GM12864 (cell line): ENCODE measurements at places on chromosomes 2 and 18.

DNA sequence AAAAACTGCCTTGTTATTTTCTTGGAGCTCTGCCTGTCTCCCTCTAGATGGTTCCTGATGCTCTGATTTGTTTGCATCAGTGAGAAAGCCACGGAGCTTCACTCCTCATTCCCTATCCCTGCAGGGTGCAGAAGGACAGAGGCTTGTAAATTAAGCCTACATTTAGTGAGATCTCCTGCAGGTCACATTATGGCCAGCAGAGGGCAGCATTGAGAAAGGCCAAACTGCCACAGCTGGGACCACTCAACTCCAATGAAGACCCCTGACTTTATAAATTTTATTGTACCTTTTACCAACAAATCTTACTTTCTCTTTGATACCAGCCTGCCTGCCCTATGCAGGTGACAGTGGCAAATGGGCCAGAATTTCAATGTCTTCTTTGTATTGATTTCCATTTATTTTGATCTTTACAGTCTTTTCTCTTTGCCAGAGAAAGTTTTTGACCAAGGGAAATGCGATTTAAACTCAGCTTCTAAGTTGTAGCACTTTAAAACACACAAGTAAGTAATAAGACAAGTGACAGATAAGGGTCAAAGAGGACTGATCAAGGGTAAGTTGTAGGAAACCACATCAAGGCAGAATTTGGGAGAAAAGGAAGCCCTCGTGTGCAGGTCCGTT is 1029.1 kb upstream of the KLHL29 start:
- DNase-seq = no peak

DNA sequence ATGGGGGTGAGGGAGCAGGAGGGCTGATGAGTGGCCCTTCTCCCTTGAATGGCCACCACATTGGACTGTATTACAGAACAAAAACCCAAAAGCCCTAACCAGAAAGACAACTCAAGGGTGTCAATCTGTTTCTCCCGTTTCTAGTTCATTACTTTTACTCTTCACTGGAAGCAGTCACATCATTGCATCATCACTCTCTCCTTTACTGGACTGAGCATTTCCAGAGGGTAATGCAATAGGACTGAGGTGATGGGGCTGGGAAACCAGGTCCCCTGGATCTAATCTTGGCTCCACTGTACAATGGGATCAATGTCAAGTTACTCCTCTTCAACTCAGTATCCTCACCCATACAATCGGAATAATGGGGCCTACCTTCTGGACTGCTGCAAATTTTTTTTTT is 56.1 kb downstream of the BCL2 start:
- DNase-seq = no peak

- DNase-seq = peak; percentile 18
Measured at GRCh38 chr2:24049485-24050021, at the start of gene FKBP1B. TSS of gene FKBP1B (plus strand) at chr2:24049741. CDS start at chr2:24049850, 109 bp downstream.

DNA sequence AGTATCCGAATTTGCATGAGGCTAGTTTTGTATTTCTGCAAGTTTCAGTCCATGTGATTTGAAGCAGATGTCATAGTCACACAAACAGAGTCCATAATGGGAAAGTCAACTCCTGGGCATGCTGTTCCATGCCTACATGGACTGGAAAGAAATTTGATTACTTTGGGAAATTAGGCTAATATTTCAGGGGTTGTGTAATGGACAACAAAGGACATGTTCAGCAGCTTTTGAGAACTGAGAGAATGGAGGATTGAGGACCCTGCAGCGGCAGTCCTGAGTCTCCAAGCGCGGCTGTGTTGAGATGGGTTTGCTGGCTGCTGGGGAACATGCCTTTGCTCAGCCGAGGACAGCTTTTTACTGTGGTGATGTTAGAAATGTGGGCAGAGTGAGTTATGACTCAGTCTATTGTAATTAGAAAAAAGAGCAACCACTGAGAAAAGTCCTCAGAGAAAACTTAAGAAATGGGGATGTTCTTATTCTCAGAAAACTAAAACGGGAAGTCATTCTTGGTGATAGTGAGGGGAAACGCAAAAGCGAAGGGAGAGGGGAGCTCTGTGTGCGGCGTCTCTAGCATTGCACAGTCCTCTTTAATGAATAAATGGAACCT is 149.2 kb downstream of the FAM210A start:
- DNase-seq = peak; percentile 78

- DNase-seq = no peak
Measured at GRCh38 chr2:215904101-215904500, 109.2 kb downstream of the MREG start.

- no peak for DNase-seq
Measured at GRCh38 chr2:172427990-172428831, 825 bp downstream of the ITGA6 start.

GRCh38 chr2:207847807-207848544 is 78.3 kb upstream of the FZD5 start:
- no peak for DNase-seq

DNA sequence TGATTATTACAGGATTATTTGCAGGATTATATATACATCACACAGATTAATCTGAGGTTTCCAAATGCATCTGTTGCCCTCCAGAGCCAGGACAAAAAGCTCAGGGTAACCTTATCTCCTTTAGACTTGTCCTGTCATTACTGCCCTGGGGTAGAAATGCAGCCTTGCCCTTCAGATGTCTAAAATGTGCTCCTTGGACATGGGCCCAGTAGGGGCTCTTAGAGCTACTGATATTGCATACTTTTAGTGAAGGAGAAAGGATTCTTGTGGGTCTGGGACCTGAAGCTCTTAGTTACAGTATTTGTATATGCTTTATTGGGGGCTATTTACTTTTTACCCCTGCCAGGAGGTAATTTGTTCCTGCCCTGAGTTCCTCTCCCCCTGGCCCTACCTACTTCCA is 56.1 kb downstream of the PRKRA start:
- no peak for DNase-seq

GRCh38 chr18:46715062-46715461 is 41.8 kb downstream of the ST8SIA5 start:
- no peak for DNase-seq

- DNase-seq = no peak
Measured at GRCh38 chr2:103435010-103435409, 673.2 kb downstream of the TMEM182 start.

GRCh38 chr2:44974064-44974715 is 32.7 kb downstream of the SIX3 start:
- no peak for DNase-seq

DNA sequence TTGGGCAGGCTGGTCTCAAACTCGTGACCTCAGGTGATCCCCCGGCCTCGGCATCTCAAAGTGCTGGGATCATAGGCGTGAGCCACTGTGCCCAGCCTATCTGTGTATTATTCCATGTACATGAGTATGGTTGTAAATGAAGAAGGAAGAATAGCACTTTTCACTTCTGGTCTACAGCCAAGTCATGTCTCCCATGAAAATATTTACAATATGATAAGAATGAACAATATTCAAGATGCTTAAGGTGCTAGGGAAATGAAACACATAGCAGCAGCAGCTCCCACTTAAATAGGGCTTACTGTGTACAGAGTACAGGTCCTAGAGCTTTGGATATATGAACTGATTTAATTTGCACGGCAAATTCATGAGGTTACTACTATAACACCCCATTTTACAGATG is 70.3 kb upstream of the COL5A2 start:
- DNase-seq = no peak

DNA sequence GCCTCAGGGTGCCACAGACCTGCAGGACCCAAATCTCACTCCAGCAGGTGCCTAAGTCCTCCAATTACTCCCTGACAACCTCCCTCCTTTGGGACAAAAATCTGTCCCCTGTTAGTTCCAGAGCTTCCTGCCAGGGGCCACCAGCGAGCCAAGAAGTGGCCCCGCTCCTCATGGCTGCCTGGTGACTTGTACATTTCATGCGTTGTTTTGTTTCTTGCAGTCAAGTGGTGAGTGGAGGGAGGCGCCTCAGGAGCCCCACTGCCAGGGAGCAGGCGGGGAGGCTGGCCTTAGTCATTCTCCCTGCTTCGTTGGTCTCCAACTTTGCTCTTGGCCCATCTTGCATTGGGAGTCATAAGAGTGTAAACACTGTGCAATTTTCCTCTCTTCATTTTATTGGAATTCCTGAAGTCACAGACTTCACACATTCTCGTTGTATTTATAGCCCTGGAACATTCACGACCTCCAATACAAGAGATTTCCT is 81.3 kb downstream of the KCNF1 start:
- DNase-seq = no peak

- DNase-seq = peak; percentile 57
Measured at GRCh38 chr18:79275992-79276391, 119.7 kb upstream of the NFATC1 start.

- DNase-seq = no peak
Measured at GRCh38 chr18:49625021-49625691, 63.3 kb downstream of the LIPG start.

GRCh38 chr2:43507137-43507536 is 88.7 kb downstream of the THADA start:
- no peak for DNase-seq

GRCh38 chr2:75464348-75464946 is 96.3 kb downstream of the EVA1A start:
- DNase-seq = no peak

- DNase-seq = no peak
Measured at GRCh38 chr2:136060416-136060815, 57.5 kb downstream of the CXCR4 start.

DNA sequence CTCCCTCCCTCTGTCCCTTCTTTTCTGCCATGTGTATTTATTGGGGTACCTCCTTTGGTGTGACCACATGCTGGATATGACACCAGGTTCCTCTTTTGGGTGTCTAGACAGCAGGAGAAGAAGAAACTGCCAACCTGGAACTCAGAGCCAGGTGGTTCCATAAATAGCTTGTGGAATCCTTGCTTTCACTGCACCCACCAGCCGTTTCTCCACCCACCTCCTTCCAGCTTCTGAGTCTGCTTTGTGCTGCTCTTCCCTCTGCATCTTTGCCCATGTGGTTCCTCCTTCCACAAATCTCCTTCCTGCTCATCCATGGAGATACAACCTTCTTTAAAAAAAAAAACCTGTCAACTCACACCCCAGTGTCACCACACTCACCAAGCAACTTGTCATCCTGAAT is 80.2 kb upstream of the SKOR2 start:
- DNase-seq = no peak

DNA sequence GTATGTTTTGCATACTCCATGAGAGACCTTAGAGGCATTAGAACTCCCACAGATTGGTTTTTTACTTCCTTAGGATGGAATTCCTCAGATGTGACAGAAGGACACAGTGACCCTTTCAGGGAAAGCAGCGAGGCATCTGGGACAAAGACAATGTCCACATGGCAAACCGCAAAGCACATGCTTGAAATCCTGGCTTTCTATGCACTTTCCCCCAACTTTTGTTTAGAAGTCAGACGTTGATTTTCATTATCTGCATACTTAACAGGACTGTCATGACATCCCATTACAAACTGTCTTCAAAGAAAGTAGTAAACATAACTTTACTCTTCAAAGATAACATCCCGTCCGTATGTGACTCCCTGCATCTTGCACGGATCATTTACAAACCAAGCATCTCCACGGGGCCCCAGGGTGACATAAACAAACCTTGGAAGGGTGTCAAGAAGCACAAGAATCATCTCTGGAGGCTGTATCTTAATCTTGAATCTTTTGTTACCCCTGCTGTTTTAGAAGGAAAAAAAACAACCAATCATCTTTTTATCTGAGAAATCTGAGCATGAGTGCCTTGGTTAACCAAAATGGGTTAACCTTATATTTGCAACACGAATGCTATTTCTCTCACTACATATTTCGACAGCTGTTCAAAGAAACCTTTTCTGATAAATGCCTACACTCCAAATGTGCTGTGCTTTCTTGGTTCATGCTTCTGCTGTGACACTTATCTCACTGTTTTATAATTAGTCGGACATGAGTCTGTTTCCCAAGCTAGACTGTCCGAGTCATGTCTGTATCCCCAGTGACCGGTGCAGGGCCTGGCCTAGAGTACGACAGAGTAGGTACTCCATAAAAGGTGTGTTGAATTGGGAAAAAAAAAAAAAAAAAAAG is 90.8 kb downstream of the CCBE1 start:
- no peak for DNase-seq

GRCh38 chr2:14816069-14817060 is 183.8 kb downstream of the LRATD1 start:
- DNase-seq = no peak

DNA sequence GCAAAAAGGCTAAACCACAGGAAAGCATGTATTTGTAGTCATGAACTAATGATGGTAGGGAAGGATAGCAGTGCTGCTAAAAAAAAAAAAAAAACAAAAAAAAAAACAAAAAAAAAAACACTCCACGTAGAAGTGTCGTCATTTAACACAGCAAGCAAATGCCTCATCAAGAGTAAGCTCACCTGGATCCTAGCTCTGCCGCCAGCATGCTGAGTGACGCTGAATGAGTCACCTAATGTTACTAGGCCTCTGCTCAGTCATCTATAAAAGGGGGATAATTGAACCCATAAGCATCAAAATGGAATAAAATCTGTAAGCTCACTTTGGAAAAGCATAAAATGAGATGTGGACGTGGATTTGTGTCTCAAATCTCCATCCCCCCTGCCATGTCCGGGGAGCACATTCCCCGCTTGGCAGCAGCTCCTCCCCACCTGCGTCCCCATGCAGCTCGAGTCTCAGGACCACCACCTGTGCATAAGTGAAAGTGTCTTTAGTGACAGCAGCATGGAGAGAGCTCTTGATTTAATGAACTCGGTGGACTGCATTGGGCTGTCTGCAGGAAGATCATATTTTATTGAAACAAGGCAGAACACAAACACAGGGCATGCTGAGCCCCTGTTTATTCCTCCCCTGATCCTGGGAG is 427.5 kb downstream of the LRATD1 start:
- DNase-seq = no peak

- no peak for DNase-seq
Measured at GRCh38 chr2:191038241-191038725, 24.3 kb upstream of the STAT1 start.

DNA sequence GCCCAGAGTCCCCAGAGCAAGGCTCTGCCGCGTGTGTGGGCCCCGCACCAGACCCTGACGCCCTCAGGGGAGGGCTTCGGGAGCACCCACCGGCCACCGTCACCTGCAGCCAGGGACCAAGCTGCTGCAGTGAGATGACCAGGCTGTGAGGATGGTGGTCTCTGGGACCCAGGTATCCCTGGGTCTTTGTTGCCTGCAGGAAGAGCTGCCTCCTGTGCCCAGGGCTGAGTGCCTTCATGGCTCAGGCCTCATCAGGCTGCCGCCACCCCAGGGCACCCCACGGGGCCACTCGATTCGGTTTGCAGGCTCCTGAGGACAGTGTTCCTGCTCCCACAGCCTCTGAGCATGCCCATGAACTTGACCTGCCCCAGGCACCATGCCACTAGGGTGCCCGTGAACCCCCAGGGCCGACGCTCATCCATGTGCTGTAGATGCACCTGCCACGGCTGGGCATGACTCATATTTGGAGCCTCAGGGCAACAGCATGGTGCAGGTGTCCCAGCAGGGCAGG is 109.8 kb downstream of the FAM210A start:
- DNase-seq = no peak

- DNase-seq = no peak
Measured at GRCh38 chr2:21972586-21972985, 848.8 kb downstream of the TDRD15 start.

- DNase-seq = no peak
Measured at GRCh38 chr18:9974279-9974915, 60.6 kb downstream of the VAPA start.
